Lung microvascular endothelial cell (primary cell): ENCODE measurements at places on chromosomes 16 and 17. TPM values are rescaled to one million over a fixed set of nuclear protein-coding genes. Genes with fewer than 3 reads are reported as not detected.

The DNAH17 gene
- total RNA-seq = under 0.01 and 0.40 TPM in 2 replicates

The GLIS2 gene
- total RNA-seq = 0.20 and 0.65 TPM in 2 replicates

The TBX2 gene
- total RNA-seq = under 0.01 TPM in 2 replicates

The ATP1B2 gene
- total RNA-seq = not detected in 2 replicates

The FGF11 gene
- total RNA-seq = 0.20 and 0.22 TPM in 2 replicates

The SLC52A1 gene
- total RNA-seq = under 0.01 and 0.22 TPM in 2 replicates

The G6PC1 gene
- total RNA-seq = not detected in 2 replicates

The ELAC2 gene
- 63.1 and 68.4 TPM in 2 replicates for total RNA-seq

The KRT12 gene
- total RNA-seq = not detected in 2 replicates

The TNFAIP1 gene
- 70.6 and 98.0 TPM in 2 replicates for total RNA-seq

The FKBP10 gene
- 95.7 and 106 TPM in 2 replicates for total RNA-seq

The PERCC1 gene
- not detected in 2 replicates for total RNA-seq

The SLFN12L gene
- total RNA-seq = 0.20 TPM in 1 of 2 replicates, not detected in the other

The ASPHD1 gene
- 0.20 and 0.22 TPM in 2 replicates for total RNA-seq

The ATP2C2 gene
- under 0.01 TPM in 1 of 2 replicates, not detected in the other for total RNA-seq

The ZNF423 gene
- total RNA-seq = 3.5 and 6.5 TPM in 2 replicates

The LRRC75A gene
- total RNA-seq = 0.99 and 1.1 TPM in 2 replicates

The ZACN gene
- total RNA-seq = not detected in 2 replicates

The TRPV3 gene
- under 0.01 TPM in 1 of 2 replicates, not detected in the other for total RNA-seq

The MT1M gene
- total RNA-seq = 0.99 and 3.5 TPM in 2 replicates

The ZFP1 gene
- total RNA-seq = 5.4 and 10.5 TPM in 2 replicates

The CTF1 gene
- 0.22 and 0.40 TPM in 2 replicates for total RNA-seq

The KRTAP9-8 gene
- not detected in 2 replicates for total RNA-seq

The OR3A2 gene
- not detected in 2 replicates for total RNA-seq

The KRT39 gene
- not detected in 2 replicates for total RNA-seq

The PTGES3L gene
- total RNA-seq = under 0.01 and 0.20 TPM in 2 replicates

The SLFN13 gene
- total RNA-seq = 0.65 and 2.2 TPM in 2 replicates

The TMEM170A gene
- total RNA-seq = 25.5 and 43.1 TPM in 2 replicates

The SCIMP gene
- not detected in 2 replicates for total RNA-seq

The WWP2 gene
- total RNA-seq = 15.1 and 16.6 TPM in 2 replicates

The PARD6A gene
- total RNA-seq = 2.6 and 4.8 TPM in 2 replicates

The GRB7 gene
- total RNA-seq = under 0.01 and 0.22 TPM in 2 replicates

The CFAP97D1 gene
- total RNA-seq = not detected in 2 replicates
